ENCODE measurements at places on chromosomes 7 and 10.

GRCh38 chr7:52498366-52498765 lies 537.1 kb upstream of the POM121L12 start:
- no peak for DNase-seq

DNA sequence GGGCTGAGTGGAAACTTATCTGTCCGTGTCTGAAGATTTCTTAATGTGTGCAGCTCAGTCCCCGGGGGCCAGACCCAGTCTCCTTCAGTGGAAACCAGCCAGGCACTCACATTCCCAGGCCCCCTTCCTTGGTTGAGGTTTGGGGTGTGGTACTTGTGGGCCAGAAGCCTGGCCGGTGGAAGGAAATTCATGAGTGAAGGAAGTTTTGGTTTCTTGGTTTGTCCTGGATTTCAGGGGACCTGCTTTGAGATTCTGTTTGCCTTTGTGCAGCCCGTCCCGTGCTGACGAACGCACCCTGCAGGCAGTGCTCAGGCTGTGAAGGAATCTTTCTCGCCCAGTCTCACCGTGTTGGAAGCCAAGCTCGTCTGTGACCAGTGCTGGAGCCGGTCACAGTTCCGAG lies 2.9 kb downstream of the INPP5A start:
- no peak for DNase-seq

DNA sequence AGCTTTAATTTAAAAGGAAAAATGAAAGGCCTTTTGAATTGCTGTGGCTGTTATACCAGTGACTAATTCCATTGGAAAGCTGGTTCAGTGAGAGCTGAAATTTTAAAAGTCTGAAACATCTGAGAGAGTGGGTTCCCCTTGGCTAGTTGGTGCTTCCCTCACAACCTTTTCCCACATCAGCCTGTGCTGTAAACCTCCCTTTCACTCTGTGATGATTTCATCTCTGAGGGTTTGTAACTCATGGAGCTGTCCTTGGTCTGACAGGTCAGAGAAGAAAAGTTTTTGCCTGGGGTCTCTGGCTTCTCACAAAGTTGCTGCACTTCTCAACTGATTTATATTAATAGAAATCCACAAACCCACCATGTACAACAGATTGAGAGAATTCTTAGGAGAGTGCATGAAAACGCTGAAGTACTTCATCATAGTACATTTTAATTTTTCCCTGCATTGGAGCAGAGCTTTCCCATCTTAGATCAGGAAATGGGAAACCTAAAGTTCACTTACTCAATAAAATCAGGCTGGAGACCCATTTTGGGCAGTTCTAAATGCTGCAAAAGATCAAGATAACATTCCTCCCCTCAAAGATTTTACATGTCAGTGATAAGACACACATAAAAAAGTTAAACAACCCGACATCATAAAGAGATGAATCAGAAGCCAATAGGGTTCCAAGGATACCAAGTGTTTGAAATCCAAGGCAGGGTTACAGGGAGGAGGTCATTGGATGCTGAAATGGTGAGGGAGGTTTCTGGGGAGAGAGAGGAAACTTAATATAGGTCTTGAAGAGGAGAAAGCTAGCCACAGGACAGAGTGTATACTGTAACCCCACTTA lies 157.0 kb upstream of the MKLN1 start:
- DNase-seq, result peak; percentile 3

DNA sequence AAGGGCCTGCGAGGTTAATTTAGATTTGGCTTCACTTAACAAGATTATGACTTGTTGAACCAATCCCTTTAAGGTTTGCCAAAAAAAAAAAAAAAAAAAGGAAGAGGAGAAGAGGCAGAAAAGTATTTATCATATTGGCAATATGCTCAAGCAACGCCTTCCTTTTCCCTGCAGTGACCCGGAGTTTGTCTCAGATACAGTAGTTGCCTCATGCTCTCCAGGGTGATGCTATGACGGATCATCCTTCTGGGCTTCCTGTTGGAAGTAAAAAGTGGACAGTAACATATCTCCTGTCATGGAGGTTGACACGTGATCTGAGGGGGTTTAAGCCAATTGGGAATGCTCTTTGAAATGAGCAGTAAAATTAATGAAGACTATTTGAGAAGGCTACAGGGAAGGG lies 117.3 kb downstream of the BMPER start:
- DNase-seq, result no peak

- no peak for DNase-seq
Observed at GRCh38 chr7:139683137-139683921, 94.5 kb downstream of the HIPK2 start.

GRCh38 chr7:95893484-95893883 lies 121.1 kb downstream of the DYNC1I1 start:
- DNase-seq, result no peak

DNA sequence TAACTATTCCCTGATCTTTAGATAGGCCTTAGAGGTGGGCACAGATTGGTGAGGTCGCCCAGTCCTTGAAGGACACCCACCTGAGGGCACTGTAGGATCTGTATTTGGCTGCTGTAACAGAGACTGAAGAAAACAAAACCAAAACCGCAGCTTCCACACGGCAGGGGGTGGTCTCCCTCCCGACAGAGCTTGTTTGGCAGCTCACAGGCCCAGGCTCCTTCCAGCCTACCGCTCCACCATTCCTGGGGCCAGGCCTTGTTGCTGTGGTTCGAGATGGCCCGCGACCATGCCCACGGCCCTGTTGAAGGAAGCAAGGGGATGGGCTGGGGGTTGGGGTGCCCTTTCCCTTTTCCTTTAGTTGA lies 30.4 kb downstream of the ZNF783 start:
- DNase-seq, result no peak

- DNase-seq, result no peak
Observed at GRCh38 chr10:3143791-3144434, 28.7 kb downstream of the PITRM1 start.

DNA sequence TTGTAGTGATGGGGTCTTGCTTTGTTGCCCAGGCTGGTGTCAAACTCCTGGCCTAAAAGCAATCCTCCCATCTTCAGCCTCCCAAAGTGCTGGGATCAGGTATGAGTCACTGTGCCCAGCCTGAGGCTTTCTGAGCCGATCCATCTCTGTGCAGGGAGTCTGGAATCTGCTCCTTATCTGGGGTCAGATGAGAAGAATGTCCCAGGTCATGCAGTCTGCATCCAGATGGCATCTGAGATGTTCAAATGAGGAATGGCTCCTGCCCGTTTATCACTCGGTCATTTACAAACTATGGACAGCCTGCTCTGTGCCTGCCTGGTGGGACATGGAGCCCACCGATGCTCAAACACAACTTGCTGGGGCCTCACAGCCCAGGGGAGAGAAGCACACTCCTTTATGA lies 11.1 kb upstream of the SLC18A3 start:
- no peak for DNase-seq
